ENCODE measurements at places on chromosomes 1 and 21.

DNA sequence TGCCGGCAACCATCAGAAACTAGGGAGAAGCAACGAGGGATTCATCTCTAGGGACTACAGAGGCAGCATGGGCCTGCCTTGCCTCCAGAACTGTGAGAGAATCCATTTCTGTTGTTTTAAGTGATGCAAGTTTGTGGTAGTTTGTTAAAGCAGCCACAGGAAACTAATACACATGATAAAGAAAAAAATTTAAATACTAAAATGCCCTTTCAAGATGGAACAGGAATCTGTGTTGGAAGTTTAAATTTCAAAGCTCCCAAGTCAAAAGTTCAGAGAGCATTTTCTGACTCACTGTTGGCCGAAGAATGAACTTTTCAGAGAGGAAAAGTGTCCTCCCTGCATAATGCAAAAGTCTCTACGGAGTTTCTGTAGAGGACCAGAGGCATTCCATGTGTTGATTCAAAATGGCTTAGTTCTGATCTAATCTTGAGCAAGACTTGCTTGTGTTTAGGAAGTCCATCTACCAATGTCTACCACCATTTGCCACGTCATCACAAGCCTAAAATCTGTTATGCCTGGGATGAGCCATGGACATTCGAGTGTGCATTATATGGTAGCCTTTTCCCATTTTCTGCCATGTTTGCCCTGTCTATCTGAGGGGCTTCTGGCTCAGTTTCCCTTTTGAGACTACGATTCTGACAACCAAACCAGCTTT lies 22.4 kb upstream of the ARHGAP29 start:
- DNase-seq, result no peak

DNA sequence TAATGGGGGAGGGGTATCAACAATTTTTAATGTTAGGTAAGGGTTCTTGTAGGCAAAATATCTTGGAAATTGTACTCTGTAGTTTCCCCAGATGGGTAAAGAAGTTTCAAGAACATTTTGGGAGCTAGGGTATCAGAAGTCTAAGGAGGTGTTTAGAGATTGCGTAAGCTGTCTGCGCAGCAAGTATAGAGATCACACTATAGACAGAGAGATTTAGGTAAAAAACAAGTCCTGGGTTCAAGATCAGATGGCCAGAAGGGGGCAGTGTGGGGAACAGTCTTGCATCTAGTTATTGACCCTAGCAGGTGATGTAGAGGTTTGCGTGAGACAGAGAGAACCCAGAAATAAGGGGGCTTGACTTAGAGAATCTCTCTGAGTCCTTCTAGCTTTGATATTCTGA lies 80.8 kb downstream of the S1PR1 start:
- DNase-seq, result no peak

DNA sequence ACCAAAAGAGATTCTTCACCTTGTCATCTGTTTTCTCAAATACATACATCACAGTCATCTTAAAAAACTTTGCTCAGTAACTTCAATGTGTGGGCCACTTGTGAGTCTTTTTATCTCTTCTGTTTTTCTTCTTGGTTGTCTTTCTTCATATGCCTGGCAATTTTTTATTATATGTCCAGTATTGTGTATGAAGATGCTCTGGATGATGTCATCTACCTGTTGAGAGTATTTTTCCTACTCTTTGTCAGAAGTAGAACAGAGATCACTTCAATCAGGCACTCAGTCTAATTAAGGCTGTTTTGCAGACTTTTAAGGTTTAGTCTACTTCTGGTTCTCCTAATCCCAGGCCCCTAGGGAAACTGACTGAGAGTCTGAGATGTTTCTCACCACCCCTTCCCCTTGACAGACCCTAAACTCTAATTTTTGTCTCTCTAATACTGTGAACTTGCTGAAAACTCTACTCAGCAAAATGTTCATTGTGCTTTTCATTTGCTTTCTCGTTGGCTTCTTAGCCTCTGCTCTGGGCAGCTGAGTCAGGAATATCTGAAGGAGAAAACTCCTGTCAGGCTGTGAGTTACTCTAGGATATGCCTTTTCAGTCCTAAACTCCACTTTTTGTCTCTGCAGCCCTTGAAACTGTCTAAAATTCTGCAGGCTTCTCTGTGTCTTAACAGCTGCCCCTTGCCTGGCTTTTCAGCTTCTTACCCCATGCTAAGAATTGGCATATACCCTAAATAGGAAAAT lies 33.0 kb upstream of the DNAJC6 start:
- DNase-seq, result no peak

DNA sequence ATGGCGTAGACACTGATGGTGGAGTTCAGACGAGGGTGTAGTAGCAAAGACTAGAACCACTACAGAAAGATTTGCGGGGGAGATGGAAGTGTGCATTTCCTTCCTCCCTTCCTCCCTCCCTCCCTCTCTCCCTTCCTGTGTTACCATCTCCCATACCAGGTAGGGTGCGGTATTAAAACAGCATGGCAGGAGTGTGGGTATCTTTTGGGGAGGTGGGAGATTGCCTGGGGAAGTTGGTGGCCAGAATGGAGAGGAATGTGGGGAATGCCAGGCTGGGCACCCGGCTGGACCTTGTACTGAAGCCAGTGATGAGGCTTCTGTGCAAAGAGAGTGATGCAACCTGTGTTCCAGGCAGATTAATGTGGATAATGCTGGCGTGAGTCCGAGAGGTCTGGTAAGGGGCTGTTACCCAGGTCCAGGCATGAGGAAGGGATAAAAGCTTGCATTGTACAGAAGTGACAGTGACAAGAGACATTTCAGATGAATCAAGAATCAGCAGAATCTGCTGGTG lies 30.3 kb upstream of the PPP2R5A start:
- DNase-seq, result no peak

DNA sequence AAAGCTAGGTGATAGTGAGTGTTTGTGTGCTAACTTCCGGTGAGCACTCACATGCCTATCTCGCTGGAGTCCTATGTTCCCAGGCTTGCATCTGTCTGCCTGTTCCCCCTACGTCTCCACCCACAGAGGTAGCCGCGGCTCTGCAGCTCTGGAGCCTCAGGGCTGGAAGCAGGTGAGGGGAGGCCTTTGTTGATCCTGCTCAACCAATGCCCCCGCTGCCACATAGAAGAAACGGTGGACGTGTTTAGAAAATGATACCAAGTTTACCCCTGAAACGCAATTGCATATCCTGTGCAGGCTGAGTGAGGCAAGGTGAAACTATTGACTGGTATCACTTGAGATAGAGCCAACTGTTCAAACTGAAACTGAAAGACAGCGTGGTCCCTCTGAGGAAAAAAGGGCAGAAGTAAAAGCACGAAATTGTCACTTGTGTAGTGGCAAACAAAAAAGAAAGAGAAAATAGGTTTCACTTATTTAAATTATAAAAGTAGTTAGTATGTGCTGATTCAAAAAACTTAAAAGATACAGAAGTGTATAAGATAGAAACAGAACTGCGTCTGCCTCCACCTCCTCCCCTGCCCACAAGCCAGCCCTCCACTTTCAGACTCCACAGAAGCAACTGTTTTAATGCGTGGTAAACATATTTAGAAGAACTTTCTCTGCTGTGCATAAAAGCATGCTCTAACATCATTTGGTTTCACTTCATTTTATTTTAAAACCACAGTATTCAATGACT lies 38.6 kb upstream of the ETS2 start:
- peak; percentile 10 for DNase-seq

GRCh38 chr1:204377800-204378668 lies 18.3 kb upstream of the PLEKHA6 start:
- DNase-seq, result peak; percentile 24

GRCh38 chr21:45466330-45467220 lies 61.6 kb downstream of the COL18A1 start:
- no peak for DNase-seq
